Activated naive CD4-positive, alpha-beta T cell treated with anti-CD3 and anti-CD28 coated beads, Interleukin-2, amount 50 U/mL, for 72 hours (primary cell): ENCODE measurements at places on chromosomes 4 and X. TPM values are rescaled to one million over a fixed set of nuclear protein-coding genes. Genes with fewer than 3 reads are reported as not detected.

DNA sequence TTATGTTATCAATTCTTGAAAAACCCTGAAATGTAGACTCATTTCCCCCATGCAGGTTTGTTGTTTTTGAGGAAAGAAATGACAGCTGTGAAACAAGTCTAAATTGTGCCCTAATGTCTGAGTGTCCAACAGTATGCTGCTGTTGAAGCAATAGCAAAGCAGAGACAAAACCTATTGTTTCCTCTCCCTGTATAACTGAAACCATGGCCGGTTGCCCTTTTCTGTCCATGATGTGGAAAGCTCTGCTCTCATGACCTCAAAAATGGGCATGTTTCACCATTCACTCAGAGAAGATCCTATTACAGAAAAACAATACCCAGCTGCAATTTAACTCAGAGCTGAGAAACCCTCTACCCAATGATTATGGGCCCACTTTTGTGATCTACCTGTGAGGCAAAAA, 312.6 kb upstream of the FTHL17 start:
- no peak for DNase-seq

CFI gene
- not detected for total RNA-seq

DNA sequence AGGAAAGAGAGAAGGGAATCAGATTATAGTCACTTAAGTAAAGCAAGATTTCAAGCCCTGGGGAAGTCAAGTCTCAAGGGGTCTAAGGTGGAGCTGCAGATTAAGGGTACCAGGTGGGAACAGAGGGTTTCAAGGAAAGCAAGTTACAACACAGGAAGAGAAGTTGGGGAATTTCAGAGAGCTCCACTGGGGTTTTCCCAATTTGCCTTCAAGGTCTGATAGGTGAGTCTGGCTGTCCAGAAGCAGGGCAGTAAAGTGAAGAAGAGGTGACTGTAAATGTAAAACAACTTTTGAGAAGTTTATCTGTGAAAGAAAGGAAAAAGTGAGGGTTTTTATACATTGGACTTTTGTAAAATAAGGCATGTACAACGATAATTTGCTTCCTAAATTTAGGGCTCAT, 37.1 kb upstream of the TRPC3 start:
- DNase-seq: no peak

DNA sequence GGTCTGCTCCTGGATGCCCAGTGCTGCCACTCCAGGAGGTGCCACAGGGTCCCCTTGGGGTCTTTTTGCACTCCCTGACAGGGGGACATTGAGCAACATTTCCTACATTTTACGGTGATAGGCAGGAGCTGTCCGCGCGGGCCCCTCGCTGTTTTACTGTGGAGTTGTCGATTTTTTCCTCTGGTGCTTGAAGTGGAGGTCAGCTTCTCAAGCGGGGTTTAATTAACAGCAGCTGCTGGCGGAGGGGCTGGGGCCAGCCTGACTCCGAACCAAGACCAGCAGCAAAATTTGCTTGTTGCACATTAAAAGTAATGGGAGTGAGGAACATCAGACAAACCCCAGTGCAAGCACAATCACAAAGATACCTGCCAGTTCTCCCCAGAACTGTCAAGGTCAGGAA, 13.2 kb upstream of the SH3TC1 start:
- no peak for DNase-seq

- no peak for DNase-seq
These were observed 38.4 kb downstream of the PLAC1 start for GRCh38 chrX:134619838-134620237.

DNA sequence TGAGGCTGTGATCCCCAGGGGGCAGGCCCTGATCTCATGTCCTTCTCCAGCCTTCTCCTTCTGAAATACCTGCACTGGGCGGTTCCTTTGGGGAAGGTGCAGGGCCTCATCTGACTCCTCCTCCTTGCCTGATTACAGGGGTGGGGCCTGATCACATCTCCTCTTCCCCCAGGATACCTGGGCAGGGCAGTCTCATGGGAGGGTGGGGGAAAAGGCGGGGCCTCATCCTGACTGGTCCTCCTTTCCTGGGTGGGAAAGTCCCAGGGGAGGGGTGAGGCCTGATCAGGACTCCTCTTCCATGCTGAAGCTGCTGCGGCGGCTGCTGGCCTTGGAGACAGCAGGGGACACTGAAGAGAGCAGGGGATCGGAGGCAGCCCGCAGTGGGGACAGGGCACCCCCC, 13.3 kb downstream of the TFE3 start:
- DNase-seq: no peak

ESX1 gene
- total RNA-seq: not detected

- peak; percentile 30 for DNase-seq
These were observed 1.8 kb downstream of the ZFP92 start for GRCh38 chrX:153412746-153413720.

GRCh38 chr4:76898385-76898692, 395 bp upstream of the SOWAHB start:
- no peak for DNase-seq

GRCh38 chrX:119497185-119497584, 28.9 kb downstream of the SLC25A5 start:
- DNase-seq: no peak

IL3RA gene
- total RNA-seq: 0.41 TPM

- no peak for DNase-seq
These were observed 20.2 kb upstream of the GATB start for GRCh38 chr4:151781026-151781425.

- no peak for DNase-seq
These were observed 342.3 kb upstream of the GRID2 start for GRCh38 chr4:91961504-91961903.

DNA sequence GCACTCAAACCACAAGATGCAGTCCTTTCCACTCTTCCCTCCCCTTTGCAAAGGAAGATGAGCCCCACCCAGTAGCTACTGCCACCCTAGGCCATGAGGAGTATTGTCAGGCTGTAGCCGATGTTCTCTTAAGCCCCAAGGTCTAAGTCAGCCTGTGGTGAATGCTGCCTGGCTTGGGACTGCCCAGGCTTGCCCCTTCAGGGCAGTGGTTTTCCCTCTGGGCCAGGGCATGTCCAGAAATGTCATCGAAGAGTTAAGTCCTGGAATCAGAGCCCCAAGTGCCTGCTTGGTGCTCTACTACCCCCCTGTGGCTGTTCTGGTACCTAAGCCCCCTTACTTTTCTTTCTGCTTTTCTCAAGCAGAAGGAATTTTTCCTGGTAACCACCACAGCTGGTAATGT, 11.8 kb upstream of the PGK1 start:
- DNase-seq: no peak

- no peak for DNase-seq
These were observed 38.4 kb upstream of the PDLIM3 start for GRCh38 chr4:185573651-185574199.
